ENCODE measurements at places on chromosomes 5 and 9.

DNA sequence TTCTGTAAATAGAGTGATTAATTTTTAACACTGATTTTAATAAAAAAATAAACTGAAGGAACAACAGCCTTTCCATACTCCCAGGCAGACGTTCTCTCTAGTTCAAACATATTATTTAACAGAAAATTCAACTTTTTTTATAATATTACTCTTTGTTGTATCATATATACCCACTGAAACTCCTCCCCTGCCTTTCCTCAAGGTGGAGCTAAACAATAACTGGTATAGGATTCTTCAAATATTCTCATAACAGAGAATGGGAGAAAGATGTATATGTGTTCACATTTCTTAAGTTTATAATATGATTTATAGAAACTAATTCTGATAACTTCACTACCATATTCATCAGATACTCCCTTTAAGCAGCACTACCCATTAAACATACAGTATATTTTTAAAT is 83.4 kb downstream of the CYLC2 start:
- DNase-seq = no peak
- H3K4me1 ChIP-seq = no peaks in the 10 kb centered on the region
- H3K4me3 ChIP-seq = no peak overlapping the region
- H3K27ac ChIP-seq = no peak overlapping the region
- H3K36me3 ChIP-seq = no peaks in the 10 kb centered on the region
- H3K27me3 ChIP-seq = no peaks in the 10 kb centered on the region

GRCh38 chr5:111517853-111518501 is 5.6 kb upstream of the STARD4 start:
- no peak overlapping the region for H3K4me3 ChIP-seq
- no peaks in the 10 kb centered on the region for H3K27me3 ChIP-seq
- no peaks in the 10 kb centered on the region for H3K36me3 ChIP-seq

GRCh38 chr5:76351577-76351976 is 51.5 kb upstream of the IQGAP2 start:
- DNase-seq = no peak
- no peaks in the 10 kb centered on the region for H3K27me3 ChIP-seq
- no peaks in the 10 kb centered on the region for H3K4me1 ChIP-seq
- H3K4me3 ChIP-seq = no peak overlapping the region
- no peak overlapping the region for H3K27ac ChIP-seq
- H3K36me3 ChIP-seq = no peaks in the 10 kb centered on the region

- no peak for DNase-seq
- no peaks in the 10 kb centered on the region for H3K36me3 ChIP-seq
- no peak overlapping the region for H3K4me3 ChIP-seq
- no peaks in the 10 kb centered on the region for H3K27me3 ChIP-seq
- H3K27ac ChIP-seq = no peak overlapping the region
Measured at GRCh38 chr5:116672203-116672602, 97.6 kb upstream of the SEMA6A start.

DNA sequence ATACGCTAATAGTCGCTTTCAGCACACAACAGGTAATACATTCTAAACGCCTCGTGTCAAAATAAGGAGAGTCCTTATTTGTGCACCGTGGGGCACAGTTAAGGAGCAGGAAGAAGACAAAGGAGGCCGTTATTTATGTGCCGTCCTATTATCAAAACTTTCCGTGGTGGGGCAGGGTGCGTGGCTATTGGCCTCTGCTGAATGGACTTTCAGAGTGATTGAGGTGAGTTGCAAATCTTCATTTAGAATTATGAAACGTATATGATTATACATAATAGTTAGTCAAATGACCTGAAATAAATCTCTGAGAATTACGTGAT is 833 bp downstream of the C5orf24 start:
- H3K4me1 ChIP-seq = peaks cover 36% of the 10 kb centered on the region
- peak overlapping the region; percentile 97 for H3K27ac ChIP-seq
- H3K27me3 ChIP-seq = no peaks in the 10 kb centered on the region
- no peak for DNase-seq
- H3K4me3 ChIP-seq = peak overlapping the region; percentile 94

GRCh38 chr5:108560581-108560980 is 178.7 kb upstream of the FBXL17 start:
- H3K27ac ChIP-seq = peak overlapping the region; percentile 32
- DNase-seq = peak; percentile 66
- H3K36me3 ChIP-seq = no peaks in the 10 kb centered on the region

- no peak overlapping the region for H3K27ac ChIP-seq
- H3K27me3 ChIP-seq = no peaks in the 10 kb centered on the region
- peaks cover 5% of the 10 kb centered on the region for H3K4me1 ChIP-seq
- peaks cover 27% of the 10 kb centered on the region for H3K36me3 ChIP-seq
- DNase-seq = no peak
- H3K4me3 ChIP-seq = peak overlapping the region; percentile 62
Measured at GRCh38 chr9:73155968-73156864, 4.6 kb downstream of the ANXA1 start.

- no peak overlapping the region for H3K27ac ChIP-seq
Measured at GRCh38 chr5:59484618-59485017, 408.9 kb downstream of the PDE4D start.

DNA sequence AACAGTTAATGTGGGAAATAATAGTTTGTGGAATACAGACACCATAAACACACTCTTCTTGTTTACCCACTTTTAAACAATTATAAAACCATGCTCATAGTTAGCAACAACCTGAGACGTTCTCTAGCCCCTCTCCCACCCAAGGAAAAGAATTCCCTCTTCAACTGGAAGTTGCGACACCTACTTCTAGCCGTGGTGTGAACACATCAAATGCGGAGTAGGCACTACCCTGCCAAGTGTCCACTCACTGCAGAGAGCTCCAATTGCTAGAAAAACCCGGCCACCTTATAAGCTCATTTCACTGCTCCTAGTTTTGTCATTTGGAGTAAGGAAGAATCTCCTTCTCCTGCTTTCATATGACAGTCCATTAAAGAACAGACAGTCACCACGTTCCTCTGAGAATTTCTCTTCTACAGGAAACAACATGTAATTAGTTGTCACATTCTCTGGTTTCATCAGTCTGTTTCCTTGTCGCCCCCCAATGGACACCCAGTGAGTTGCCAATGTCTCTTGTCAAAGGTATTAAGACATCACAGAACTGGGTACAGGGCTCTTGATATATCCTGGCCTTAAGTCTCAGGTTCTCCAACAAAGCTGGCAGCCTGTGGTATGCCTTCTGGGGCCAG is 47.3 kb downstream of the PRLR start:
- H3K27me3 ChIP-seq = no peaks in the 10 kb centered on the region
- no peaks in the 10 kb centered on the region for H3K36me3 ChIP-seq
- H3K4me3 ChIP-seq = no peak overlapping the region
- DNase-seq = no peak
